Urothelium cell line (cell line): ENCODE measurements at places on chromosomes 5 and 9.

DNA sequence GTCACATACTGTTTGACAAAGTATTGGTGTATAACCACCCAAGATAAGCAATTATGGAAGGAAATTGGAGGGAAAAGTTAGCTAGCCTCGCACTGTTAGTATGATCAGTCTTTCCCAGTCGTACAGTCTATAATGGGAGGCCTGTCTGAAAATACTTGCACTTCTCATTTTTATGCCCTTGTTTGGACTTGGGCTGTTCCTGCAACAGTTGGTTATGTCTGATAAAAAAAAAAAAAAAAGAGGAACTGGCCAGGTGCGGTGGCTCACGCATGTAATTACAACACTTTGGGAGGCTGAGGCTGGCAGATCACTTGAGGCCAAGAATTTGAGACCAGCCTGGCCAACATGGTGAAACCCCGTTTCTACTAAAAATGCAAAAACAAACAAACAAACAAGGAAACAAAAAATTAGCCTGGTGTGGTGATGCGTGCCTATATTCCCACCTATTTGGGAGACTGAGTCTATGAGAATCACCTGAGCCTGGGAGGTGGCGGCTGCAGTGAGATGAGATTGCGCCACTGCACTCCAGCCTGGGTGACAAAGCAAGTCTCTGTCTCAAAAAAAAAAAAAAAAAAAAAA lies 58.3 kb upstream of the ANKRD33B start:
- no peak for DNase-seq

- DNase-seq = no peak
These were observed 1174.6 kb downstream of the CDH9 start for GRCh38 chr5:25863811-25864210.

DNA sequence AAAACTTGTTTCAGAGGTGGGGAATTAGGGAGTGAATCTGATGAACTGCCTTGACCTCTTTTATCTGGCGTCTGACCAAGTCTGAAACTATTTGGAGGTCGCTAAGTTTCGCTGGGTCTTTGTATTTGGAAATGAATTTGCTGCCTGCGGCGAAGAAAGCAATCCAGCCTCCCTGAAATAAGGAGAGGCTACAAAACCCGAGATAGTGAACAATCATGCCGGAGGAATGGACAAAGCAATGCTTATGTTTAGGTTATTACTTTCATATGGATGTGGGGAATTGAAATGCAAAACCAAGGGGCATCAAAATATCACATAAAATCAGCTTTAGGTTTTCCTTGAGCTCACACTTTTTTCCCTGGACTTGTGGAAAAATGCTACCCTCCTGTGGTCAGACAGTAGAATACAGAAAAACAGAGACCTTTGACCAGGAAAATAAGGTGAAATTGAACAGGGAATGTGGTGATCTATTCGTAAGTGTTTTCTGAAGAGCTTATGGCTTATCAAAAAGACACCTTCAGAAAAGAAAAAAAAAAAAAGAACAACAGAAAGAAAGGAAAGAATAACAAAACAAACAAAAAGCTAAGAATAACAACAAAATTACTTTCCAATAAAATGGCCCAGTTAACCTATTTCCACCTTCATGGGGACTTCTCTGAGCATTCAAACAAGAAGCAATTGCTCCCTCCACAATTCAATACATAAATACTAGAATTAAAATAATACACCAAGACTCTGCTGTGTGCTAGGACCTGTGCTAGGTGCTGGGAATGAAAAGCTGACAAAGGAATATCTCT lies 68.6 kb upstream of the DPYSL3 start:
- DNase-seq = peak; percentile 58

- no peak for DNase-seq
These were observed 25.1 kb downstream of the NFX1 start for GRCh38 chr9:33315371-33315770.

- no peak for DNase-seq
These were observed 855.9 kb upstream of the CDH10 start for GRCh38 chr5:25500635-25501034.

DNA sequence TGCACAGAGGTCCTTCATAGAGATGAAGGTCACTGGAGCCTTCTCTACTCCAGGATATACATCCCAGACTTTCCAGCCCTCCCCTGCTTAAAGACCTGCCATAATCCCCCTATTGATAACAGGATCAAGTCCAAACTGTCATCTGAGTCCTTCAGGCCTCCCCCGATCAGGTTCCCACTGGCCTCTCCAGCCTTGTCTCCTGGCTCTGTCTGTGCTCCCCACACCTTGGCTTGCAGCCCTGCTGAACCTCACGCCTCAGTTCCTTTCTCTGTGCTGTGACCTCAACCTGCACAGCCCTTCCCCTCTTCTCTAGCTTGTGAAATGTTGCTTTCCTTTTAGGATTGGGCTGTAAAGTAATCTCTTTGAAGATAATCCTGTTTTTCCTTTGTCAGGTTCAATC lies 2.5 kb upstream of the HRH2 start:
- DNase-seq = no peak

DNA sequence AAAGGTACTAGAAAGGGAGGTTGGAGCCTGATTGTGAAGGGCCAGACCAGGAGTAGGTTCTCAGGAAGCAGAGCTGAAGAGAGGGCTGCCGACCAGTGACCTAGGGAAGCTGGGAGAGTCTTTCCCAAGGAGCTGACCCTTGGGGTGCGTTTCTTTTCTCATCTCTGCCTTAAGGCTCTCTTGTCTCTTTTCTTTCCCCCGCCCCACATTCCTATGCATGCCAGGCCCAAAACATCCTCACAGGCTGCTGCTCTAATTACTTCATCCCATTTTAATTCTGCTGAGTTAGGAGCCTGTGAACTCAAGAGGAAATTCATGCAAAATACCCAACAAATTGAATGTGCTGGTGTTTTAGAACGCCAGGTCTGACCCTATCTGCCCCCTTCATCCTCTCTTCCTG lies 46.9 kb upstream of the HSPA9 start:
- no peak for DNase-seq

- DNase-seq = no peak
These were observed 429.7 kb downstream of the KIAA0825 start for GRCh38 chr5:94188725-94189124.

- no peak for DNase-seq
These were observed 36.4 kb upstream of the UBQLN1 start for GRCh38 chr9:83744206-83744605.

GRCh38 chr5:136374003-136374402 lies 8.7 kb upstream of the TRPC7 start:
- DNase-seq = peak; percentile 18
